ENCODE measurements at places on chromosomes 3 and 15.

DNA sequence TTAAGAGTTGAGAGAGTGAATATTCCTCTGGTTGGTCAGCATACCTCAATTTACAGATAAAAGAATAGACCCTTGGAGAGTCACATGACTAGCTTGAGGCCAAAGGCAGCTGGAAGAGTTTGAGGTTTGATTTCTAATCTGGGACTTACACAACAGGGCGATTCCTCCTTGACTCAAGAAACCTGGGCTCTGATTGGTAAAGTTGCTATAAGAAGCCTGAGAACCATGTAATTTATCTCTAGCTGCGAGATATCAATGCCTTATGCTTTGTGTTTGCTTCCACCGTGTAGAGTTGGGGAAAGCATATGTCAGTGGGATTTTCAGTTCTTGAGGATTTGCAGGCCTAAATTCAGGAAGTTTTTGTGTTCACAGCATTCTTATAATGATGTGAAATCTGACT lies 206.0 kb downstream of the KLHL25 start:
- DNase-seq, result no peak

DNA sequence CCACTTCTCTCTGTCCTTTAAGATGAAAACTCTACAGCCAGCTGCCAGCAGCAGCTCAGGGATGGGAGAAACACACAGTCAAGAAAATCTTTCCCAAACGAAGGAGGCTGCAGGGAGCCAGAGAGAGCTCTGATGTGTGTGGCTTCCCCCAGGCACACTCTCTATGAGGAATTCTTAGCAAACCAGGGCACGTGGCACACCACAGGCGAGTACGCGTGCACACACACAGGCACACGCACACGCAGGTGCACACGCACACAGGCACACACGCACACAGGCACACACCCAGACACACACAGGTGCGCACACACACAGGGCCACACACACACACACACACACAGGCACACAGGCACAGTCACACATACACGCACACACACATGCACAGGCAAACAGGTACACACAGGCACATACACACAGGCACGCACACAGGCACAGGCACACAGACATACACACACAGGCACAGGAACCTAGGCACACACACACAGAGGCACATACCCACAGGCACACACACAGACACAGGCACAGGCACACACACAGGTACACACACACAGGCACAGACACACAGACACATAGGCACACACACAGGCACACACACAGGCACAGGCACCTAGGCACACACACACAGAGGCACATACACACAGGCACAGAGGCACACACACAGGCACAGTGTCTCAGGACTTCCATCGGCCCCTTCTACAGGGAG lies 91.5 kb upstream of the ATP2B2 start:
- no peak for DNase-seq

DNA sequence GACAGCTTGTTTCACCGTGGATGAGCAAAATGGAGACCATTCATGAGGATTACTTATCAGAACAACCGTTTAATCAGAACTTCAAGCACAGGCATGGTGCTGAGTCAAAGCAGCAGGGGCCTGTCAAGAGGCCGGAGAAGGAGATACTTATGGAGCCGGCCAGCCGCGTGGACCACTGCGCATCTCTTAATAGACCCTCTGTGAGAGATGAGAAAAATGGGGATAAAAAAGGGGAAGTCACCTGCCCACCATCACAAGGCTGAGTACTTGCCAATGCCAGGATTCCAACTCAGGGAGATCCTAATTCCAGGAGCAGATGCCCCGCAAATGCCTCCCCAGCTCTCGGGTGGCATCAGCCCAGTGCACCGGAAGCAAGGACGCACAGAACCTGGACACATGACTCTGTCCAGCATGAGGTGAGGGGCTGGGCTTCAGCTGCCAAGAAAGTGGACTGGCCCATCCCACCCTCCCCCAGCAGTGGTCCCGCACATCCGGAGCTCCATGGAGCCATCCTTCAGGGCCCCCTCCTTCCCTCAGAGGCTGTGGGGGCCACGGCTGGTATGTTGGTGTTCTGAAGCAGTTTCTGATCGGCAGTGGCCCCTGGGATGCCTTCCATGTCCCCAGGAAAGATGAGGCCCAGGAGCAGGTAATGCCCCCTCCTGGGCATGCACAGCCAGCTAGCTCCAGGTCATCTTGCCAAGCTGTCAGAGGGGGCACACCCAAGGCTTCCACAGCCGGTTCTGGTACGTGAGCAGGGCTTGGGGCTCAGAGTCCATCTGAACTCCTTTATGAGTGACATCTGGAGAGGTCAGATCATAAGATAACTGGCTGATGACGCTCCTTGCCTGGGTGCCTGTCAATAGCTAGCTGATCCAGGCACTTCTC lies 143.8 kb downstream of the ATP10A start:
- DNase-seq, result no peak

- DNase-seq, result no peak
These were observed 39.5 kb downstream of the TNIK start for GRCh38 chr3:171420667-171421066.

DNA sequence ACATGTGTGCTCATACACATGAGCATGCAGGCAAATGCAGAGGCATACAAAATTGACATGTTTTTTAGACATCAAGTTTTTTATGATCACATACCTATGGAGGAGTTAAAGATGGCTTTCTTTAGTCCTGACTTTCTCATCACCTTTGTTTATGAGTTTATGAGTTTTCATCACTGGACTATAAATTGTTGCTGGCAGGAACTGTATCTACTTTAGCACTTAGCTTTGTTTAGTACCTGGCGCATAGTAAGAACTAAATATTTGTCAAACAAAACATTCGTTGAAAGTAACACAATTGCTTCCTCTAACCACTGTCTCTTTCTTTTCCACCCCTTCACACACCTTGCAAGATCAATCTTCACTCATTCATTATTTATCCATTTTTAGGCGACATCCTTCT lies 182.6 kb downstream of the SUCNR1 start:
- no peak for DNase-seq

DNA sequence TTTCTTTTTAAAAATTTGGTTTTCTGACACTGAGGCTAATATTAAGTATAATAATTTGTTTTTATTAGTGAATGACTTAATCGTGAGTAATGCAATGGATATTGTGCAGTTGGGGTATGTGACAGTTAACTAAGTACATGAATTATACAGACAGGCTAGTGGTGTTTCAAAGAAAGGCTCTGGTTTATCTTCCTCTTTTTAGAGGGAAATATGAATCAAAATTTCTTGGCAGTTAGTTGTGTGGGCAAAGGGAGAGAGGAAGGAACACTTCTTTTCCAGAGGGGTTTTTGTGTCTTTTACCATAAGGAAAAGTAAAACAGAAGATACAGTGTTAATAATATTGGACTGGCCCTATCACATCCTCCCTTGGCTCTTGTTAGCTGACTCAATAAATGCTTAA lies 2.7 kb downstream of the ZNF654 start:
- DNase-seq, result no peak

DNA sequence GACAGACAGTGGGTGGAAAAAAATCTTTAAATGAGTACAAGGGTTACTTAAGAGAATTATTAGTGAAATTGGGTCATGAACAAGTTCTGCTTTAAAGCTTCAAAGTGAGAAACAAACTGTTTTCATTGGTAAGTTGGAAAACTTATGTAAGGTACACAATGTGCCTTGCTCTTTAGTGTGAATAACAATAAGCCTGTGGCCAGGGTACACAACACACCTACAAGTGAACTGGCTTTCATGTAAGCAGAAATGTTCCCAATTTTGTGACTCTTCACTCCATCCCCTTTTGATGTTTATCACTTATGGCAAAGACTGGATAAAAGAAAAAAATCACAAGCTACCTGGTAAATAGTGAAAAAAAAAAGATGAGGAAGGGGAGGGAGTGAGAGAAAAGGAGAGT lies 253.7 kb downstream of the ZBTB20 start:
- DNase-seq, result no peak

DNA sequence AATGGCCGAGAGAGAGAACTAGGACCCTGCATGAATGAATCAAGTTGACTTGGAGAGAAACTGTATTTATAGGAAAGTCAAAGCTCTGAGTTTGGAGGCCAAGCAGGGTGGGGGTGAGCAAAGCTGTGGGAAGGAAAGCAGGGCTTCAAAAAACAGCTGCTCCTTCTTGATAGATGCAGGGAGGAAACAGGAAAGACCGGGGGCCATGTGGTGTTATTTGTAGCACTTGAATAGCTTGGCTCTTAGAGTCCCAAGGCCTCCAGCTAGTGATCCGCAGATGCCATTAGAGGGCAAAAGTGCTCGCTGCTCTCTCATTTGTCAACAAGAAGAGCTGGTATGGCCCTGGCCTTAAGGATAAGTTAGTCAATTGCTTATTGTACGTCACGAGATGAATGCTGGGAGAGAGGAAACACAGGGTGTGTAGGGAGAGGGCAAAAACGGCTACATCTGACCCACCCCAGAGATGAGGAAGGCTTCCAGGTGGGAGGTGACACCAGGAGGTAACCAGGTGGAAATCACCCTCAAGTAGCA lies at the start of gene ALG1L2:
ALG1L2 (plus strand) TSS at position 481 of the 531 bp plus-strand sequence. CDS start 186 bp downstream, outside the sequence.
- no peak for DNase-seq

GRCh38 chr3:58665405-58665804 lies 1.2 kb downstream of the FAM3D start:
- DNase-seq, result no peak

DNA sequence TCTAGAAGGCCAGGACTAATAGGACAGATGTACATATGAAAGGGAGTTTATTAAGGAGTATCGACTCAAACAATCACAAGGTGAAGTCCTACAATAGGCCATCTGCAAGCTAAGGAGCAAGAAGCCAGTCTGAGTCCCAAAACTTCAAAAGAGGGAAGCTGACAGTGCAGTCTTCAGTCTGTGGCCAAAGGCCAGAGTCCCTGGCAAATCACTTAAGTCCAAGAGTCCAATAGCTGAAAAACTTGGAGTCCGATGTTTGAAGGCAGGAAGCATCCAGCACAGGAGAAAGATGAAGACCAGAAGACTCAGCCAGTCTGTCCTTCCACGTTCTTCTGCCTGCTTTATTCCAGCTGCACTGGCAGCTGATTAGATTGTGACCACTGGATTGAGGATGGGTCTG lies 11.1 kb upstream of the CELF6 start:
- DNase-seq, result no peak

DNA sequence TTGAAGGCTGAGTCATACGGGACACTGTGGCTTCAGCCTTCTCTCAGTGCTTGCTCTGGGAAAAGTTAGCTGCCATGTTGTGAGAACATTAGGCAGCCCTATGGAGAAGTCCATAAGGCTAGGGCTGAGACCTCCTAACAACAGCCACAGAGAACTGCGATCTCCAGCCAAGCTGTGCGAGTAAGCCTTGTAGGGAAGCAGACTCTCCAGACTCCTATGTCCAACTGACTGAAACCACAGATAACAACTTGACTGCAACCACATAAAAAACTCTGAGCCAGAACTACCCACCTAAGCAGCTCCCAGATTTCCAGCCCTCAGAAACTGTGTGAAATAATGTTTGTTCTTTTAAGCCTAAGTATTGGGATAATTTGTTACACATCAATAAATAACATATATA lies 40.7 kb downstream of the DENND6A start:
- DNase-seq, result no peak

- no peak for DNase-seq
These were observed 276.0 kb downstream of the SV2B start for GRCh38 chr15:91376038-91376437.

DNA sequence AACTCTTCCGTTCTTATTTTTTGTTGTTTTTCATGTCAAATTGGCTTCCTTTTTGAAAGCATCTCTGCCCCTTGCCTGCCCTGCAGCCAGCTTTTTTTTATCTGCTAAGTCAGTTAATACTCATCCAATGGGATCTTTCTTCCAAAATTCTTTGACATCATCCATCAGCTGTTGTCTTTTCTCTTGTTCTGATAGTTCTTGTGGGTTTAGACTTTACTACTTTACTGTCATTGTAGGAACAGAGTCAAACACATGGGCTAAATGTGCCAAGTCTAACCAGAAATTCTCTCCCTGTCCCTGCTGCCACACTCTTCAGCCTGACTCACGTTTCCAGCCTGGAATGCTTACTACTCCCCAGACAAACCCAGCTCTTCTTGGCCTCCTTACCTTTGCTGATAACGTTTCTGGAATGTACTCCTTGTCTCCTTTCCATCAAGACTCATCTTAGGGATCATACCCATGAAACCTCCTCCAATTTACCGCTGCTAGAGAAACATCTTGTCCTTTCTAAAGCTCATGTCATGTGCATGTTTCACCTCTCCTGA lies 10.7 kb upstream of the VPS8 start:
- DNase-seq, result no peak

DNA sequence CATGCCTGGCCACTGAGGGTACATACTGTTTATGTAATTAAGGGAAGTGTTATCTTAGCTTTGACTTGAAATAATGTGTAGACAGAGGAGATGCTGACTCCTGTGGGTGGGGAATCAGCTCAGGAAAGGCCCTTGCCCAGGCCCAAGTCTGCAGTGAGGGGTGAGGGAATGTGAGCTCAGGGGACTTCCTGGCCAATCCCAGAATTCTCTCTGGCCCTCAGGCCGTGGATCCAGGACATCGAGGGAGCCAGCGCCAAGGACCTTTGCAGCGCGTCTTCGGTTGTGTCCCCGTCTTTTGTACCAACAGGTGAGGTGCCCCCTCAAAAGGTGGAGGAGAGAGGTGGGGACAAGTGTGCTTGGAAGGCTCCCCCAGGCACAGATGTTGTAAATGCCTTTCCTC lies 6.4 kb downstream of the CIB1 start:
- DNase-seq, result no peak

GRCh38 chr3:138937690-138938055 lies 9.3 kb downstream of the FOXL2 start:
- DNase-seq, result no peak

DNA sequence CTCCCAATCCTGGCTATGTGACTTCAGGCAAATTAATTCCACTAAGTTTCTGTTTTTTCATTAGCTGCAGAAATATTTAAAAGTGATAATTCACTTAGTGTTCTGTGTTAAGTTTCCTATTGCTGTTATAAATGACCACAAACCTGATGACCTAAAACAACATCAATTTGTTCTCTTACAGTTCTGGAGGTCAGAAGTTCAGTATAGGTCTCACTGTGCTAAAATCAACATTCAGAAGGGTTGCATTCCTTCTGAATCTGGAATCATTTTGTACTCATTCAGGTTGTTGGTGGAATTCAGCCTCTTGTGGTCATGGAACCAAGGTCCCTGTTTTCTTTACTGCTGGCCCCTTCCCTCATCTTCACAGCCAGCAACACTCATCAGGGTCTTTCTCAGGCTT lies 254.1 kb downstream of the CNTN3 start:
- no peak for DNase-seq

GRCh38 chr15:99421172-99421656 lies 144.6 kb upstream of the MEF2A start:
- no peak for DNase-seq

DNA sequence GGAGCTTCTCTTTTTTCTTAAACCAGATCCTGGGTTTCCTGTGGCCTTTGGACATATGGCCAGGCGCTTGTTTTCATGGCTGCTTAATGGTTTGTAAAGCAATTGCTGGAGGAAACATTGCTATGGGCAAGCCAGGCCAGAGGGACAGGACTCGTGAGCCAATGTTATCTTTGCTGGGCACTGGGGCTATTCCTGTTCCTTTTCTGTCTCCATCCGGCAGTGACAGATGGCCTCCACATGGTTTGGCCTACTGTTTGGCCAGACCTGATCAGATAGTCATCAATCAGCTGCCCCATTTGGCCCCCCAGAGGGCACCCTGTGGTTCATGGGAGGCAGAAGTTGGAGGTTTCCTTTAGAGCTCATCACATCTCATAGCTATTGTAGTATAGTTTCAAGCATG lies 326.1 kb upstream of the ROPN1 start:
- DNase-seq, result no peak
